ENCODE measurements at places on chromosomes 12 and 14.

- DNase-seq = peak; percentile 15
Measured at GRCh38 chr12:108333898-108334699, 5.0 kb downstream of the CMKLR1 start.

DNA sequence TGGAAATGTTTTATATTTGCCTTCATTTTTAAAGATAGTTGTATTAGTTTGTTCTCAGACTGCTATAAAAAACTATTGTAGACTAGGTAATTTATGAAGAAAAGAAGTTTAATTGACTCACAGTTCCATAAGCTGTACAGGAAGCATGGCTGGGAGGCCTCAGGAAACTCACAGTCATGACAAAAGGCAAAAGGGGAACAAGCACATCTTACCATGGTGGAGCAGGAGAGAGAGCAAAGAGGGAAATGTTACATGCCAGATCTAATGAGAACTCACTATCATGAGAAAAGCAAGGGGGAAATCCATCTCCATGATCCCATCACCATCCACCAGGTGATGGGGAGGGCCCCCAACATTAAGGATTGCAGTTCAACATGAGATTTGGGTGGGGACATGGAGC lies 35.5 kb upstream of the UNC79 start:
- DNase-seq = no peak

- DNase-seq = no peak
Measured at GRCh38 chr12:109737631-109738030, 24.0 kb downstream of the FAM222A start.

DNA sequence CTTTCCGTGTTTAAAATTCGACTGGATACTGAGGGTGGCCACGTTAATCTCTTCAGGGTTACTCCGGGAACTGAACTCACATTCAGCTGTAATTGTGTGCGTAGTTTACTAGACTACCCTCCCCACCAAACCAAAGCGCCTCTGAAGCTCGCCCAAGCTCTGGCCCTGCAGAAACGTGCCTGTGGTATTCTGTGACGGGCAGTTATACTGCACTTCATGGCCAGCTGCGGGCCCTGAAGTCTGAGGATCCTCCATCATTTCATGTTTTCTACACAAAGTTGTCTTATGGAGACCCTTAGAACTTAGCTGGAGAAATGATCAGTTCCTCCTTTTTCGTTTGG lies 688 bp downstream of the ZNF26 start:
- no peak for DNase-seq

- no peak for DNase-seq
Measured at GRCh38 chr12:92055877-92056276, 89.8 kb downstream of the BTG1 start.

DNA sequence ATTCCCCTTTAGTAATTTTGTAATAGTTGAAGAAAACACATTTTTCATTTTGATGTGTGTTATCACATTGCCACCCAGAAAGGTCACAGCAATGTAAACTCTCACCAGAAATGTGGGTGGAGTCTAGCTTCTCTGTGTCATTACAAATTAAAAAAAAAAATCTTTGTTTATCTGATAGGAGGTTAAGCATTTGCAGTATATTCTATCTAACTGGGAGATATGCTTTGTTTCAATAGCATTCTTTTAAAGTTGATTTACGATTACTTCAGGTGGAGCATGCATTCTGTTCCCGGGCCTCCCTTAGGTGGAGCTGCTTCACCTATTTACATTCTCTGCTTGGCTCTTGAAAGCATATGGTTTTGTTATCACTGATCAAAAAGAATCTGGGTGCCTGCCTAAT lies 7.8 kb downstream of the ADIPOR2 start:
- no peak for DNase-seq

- no peak for DNase-seq
Measured at GRCh38 chr14:103805708-103806107, 41.7 kb downstream of the PPP1R13B start.

DNA sequence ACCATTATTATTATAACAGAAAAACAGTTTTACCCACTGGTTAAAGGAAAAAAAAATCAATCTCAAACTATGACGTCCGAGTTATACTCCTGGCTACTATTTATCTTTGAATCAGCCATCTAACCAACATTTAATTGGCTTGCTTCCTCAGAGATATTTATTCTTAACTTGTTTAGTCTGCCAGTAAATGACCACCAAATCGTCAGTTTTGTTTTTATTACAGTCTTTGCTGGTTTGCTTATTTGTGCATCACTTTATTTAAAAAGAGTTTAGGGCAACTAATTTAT lies 71.2 kb downstream of the RASSF8 start:
- no peak for DNase-seq

DNA sequence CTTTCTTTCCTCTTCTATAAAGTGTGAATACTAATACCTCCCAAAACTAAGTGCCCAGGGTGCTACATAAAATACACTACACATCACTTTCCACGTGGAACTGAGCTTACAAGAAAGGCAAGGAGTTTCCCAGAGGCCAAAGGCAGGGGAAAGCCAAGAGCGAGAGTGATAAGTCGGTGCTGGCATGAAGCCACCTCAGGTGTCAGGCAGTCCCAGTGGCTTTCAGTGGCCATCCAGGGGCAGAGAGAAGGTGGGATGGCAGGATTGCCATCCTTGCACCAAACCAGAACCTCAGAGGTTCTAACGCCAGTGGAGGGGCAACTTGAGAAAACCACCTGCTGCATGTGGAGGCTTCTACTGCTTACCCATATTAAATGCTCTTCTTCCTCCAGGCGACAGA lies 79.7 kb upstream of the DIO3 start:
- no peak for DNase-seq

- no peak for DNase-seq
Measured at GRCh38 chr12:103676893-103677292, 89.8 kb downstream of the STAB2 start.

DNA sequence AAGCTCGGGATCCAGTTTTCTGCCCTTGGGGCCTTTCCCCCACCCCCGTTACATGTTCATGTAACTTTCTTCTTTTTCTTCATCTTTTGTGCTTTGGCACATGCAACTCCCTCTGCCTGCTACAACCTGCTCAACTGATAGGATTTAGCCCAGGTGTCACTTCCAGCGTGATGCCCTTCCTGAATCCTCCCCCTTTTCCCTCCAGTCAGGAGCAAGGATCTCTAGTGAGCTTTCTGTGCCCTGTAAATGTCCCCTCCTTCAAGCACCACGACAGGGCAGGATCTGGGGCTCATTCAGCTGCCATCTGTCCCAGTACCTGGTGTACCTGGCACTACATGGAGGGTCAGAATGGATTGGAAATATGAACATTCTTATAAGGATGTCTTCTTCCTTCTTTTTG lies 15.3 kb downstream of the PELI2 start:
- DNase-seq = no peak

GRCh38 chr14:104874110-104874531 lies 9.1 kb downstream of the CEP170B start:
- DNase-seq = no peak

DNA sequence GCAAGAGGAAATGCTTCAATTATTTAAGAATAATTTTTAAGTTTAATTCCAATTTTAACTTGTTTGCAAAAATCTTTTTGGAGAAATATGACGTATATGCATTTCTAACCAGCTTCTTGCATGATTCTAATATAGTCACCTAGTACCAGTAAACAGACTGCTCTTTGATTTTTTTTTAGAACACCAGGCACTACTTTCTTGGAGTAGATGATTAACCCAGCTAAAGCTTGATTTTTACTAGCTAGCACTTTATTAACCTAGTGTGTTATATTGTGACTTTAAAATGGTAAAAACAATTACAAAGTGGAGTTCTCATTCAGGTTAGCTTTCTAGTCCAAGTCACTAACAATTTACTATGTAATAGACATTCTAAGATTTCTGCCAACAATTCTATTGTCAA lies 32.6 kb upstream of the FGD4 start:
- no peak for DNase-seq

GRCh38 chr14:35578135-35578534 lies 44.2 kb downstream of the INSM2 start:
- DNase-seq = no peak

DNA sequence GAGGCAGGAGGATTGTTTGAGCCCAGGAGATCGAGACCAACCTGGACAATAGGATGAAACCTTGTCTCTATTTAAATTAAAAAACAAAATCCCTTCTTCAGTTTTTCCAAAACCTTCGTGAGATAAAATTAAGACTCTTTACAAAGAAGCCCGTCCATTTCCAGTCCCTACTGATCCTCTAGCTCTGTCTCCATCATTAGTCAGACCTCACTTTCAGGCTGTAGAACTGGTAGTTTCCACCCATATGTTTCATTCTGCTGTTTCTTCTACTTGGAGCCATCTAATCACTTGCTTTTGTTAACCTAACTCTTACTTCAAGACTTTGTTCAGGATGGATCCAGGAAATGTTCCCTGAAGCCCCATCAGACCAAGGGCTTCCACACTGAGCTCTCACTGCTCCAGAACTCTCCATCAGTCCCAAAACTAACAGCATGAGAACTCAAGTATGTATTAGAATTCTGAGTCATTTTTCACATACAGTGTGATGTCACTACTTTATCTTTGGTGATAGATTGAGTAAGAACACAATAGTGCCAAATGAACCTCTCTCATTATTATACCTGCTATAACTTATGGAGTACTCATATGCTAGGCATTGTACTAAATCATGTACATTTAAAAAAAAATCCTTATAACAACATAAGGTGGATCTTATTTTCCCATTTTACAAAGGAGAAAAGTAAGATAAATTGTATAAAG lies 90.8 kb downstream of the PRICKLE1 start:
- DNase-seq = no peak

- no peak for DNase-seq
Measured at GRCh38 chr12:112824701-112825100, 33.2 kb downstream of the RPH3A start.
